Cortex of kidney (tissue), 1 donor: ENCODE measurements at places on chromosomes 4 and X.

DNA sequence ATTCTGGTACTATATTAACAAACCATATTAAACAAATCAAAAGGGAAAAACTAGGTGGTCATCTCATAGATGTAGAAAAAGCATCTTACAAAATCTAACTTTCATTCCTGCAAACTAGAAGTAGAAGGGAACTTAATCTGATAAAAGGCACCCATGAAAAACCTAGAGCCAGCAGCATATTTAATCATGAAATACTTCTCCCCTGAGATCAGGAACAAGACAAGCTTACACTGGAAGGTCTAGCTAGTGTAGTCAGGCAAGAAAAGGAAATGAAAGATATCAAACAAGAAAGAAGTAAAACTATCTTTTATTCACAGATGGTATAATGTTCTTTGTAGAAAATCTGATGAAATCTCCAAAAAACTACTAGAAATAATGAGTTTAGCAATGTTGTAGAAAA, 41.2 kb downstream of the ATP10D start:
- DNase-seq = no peak

- DNase-seq = no peak
Observed at GRCh38 chr4:55255179-55255578, 90.9 kb upstream of the SRD5A3 start.

DNA sequence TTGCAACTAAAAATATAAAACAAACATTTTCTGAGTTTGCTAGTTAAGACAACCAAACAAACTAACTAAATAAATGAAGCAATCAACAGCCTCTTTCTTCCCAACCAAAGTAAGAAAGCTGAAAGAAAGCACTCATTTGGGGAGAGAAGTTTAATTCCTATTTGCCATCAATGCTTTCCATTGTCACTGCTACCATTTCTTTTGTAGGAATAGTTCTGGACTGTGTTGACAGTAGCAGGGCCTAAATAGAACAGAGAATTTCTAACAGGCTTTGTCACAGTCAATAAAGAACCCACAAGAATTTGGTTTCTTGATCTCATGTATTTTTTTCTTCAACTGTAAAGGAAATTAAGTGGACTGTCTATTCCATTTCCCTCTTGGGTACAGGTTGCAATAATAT, 1886.4 kb upstream of the TENM3 start:
- no peak for DNase-seq

DNA sequence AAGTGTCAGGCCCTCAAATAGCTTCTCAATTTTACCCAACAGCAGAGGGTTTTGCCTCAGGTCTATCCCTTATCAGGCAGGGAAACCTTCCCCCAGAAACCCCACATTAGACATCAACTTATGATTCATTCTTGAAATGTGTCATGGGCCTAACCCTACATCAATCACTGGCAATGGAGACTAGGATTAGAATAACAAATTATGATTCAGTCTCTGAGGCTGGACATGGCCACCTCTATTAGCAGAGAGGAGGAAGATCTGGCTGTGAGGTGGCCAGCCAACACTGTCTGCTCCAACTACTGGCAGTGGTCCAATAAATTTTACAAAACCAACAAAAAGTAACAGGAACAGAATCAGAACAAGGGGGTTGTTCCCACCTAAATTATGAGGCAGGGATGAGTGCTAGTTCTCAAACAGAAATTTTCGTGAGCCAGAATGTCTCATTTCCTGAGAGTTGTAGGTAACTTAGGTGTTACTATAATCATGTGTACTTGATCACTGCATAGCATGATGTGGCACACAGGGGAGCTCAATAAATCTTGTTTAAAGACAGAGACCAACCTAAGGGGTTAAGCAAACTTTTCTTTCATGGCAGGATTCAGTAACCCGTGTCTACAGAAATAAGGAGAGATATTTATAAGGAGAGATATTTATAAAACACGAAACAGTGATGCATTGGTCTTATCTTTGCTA, 126.8 kb downstream of the NFKB1 start:
- no peak for DNase-seq

- no peak for DNase-seq
Observed at GRCh38 chr4:73257234-73257633, 1.4 kb downstream of the ANKRD17 start.

GRCh38 chr4:23001478-23001877, 308.7 kb downstream of the GBA3 start:
- no peak for DNase-seq

- no peak for DNase-seq
Observed at GRCh38 chr4:184032091-184032490, 127.0 kb downstream of the STOX2 start.

DNA sequence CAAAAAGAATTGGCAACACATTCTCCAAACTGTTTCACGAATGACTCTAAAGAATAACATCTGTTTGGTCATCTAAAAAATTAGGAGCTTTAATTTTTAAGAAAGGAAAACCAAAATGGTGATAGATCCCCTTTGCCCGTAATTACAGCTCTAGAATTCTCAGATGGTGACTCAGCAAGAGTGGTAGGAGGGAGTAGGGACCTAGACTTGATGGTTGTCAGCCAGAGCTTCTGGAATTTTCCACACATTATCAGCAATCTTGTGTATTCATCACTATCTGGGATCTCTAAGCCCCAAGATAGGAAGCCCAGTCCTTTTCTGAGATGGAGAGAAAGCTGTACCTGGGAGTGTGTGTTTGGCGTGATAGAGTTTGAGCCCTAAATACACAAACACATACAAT, 103.9 kb upstream of the RAB40AL start:
- DNase-seq = no peak

DNA sequence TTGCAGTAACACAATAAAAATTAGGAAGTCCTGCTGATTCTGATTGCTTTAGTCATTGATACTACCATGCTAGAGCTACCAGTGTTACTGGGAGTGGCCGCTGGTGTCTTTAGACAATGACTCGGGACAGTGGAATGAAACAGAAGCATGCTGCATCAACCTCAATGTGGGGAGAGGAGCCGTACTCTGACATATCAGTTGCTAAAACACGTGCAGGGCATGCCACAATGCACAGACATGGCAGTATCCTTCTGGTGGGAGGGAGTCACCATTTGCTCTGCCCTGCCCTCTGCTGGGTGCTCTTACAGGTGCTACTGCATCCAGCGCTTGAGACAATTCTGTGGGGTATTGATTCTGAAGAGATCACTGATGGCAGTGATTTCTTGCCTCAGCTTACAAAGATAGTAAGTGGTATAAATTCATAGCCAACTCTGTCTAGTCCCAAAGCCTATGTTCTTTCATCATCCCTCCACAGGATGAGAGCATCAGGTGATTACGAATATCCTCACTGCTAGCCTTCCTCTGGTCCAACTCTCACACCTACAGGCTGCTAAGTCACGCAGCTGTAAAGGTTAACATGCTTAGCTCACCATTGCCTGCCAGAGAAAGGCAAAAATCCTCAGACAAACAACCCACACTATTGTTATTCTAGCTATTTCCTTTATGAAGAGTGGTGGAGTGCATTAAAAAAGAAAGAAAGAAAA, 43.7 kb downstream of the NSG1 start:
- no peak for DNase-seq

GRCh38 chrX:115642895-115643530, 82.0 kb downstream of the PLS3 start:
- DNase-seq = no peak

GRCh38 chr4:1540601-1541375, 134.5 kb upstream of the NKX1-1 start:
- no peak for DNase-seq

DNA sequence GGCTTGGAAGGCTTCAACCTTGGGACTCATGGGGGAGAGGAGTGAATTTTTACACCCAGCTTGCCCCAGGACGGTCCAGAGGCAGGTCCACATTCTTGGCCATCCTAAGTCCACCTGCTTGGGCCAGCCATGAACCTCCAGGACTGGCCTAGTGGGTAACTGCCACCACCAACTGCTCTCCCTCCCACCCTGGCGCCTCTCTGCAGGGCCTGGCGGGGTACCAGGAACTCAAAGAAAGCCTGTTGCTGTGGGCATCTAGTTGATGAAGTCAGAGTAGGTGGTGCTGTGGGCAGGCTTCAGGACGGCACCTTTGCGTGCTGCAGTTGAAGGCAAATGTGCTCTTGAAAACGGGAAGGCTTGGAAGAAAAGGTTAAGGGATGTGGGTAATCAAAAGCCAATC, 12.0 kb downstream of the BCOR start:
- DNase-seq = no peak

- DNase-seq = no peak
Observed at GRCh38 chrX:23749576-23749975, 6.5 kb upstream of the ACOT9 start.

GRCh38 chr4:151296227-151296626, 19.3 kb downstream of the PRSS48 start:
- DNase-seq = no peak

DNA sequence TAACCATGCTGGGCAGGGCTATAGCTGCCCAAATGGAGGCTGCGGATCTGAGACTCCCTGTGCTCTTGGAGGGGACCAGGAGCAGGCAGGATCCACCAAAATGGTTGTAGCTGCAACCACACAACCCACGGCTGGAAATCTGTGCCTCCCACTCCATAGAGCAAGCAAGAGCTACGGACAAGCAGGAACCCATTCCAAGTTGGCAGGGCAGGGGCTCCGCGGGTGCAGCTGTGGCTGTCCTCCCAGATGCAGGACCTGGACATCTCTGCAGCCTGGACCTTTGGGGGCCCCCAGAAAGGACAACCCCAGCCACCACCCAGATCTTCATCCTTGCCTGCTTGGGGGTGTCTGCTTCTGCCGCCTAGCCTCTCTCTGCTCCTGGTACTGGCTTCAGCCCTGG, 154.1 kb upstream of the TRAM1L1 start:
- DNase-seq = no peak

DNA sequence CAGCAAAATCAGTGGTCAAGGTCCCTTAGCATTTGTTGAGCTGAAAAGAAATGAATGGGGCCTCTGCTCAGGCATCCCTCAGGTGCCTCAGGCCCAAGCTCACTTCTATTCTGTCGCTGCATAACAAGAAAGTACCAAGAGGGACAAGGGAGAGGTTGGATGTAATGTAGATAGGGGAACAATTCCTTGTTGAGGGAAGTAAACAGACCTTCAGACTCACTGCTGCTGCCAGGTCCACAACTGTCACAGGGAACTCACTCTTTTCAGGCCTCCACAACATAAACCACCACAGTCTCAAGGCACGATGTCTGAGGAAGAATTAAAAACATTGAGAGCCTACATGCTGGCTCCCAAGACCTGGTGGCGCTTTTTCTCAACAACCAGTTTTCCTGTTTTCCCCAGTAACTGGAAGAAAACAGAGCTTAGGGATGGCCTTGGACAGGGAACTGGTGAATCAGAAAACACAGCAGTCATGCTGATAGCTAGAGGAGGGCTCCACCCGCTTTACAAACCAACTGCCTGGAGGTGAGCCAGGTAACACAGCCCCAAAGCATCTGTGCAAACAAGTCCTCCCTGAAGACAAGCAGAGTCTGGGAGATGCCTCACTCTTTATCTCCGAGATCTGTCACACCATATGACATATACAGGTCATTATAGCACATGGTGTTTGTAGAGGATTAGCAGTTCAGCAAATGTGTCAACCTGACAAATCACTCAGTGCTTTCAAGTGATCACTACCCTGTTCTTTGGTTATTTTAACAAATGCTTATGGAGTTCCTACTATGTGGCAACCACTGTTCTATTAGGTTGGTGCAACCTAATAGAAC, 14.3 kb upstream of the AWAT1 start:
- no peak for DNase-seq

DNA sequence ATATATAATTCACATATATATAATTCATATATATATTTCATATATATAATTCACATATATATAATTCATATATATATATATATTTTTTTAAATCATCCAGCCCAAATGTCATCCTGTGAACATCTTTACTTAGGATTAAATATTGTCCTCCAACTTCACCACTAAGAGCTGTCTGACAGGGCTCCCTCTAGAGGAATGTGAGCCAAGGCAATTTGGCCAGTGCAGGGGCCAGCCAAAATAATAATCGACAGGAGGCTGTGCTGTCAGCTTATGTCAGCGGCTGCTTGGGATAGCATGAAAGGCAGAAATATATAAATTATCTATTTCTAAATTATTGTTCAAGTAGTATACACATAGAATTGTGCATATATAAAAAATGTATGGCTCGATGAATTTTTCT, 29.5 kb downstream of the EGFL6 start:
- DNase-seq = no peak

GRCh38 chr4:153453402-153453801, 12.8 kb upstream of the TMEM131L start:
- no peak for DNase-seq

DNA sequence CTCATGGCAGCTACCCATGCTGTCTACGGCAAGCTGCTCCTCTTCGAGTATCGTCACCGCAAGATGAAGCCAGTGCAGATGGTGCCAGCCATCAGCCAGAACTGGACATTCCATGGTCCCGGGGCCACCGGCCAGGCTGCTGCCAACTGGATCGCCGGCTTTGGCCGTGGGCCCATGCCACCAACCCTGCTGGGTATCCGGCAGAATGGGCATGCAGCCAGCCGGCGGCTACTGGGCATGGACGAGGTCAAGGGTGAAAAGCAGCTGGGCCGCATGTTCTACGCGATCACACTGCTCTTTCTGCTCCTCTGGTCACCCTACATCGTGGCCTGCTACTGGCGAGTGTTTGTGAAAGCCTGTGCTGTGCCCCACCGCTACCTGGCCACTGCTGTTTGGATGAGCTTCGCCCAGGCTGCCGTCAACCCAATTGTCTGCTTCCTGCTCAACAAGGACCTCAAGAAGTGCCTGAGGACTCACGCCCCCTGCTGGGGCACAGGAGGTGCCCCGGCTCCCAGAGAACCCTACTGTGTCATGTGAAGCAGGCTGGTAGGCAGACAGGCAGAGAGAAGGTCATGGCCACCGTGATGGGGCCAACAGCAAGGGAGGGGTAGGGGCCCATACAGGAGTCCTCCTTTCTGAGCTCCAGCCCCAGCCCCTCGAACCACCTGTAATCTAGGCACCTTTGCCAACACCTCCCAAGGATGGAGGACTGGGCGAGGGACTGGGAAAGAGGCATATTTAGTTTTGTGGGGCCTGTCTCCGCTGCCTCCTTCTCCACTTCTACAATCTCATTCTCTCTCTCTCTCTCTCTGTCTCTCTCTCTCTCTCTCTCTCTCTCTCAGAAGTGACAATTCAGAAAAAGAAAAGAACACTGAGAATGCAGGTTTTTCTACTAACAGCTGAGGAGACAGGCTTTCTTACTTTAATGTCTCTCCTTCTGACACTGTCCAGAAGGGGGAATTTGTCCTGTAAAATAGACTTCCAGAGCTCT, 4.7 kb upstream of the TSPYL2 start:
- DNase-seq = no peak

DNA sequence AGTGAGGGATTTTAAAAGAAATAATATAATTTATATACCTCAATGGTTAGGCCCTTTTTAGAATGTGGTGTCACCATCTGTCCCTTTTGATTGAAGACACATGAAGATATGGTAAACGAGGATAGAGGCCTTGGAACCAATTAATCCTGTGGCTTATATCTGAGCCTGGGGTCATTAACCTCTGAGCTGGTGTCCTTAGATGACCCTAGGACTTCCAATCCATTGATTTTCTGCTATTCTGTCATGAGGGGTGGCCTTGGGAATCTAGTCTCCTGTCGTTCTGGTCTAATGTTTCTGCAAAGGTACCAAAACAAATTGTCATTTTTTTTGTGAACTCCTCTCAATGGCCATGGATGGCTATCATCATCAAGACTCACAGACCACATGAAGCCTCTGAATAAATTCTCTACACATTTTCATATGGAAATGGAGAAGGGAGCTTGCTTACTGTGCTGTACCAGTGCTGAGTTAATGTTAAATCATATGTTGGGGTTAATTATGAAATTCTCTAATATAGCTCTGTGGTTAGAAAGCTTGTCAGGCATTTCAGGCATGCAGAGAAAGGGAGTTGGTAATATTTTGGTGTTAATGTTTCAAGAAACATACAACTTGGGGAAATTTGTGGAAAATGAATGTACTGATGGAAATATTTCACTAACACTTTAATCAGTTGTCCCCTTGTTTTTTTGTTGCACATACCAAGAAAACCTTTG, 204.2 kb upstream of the IL15 start:
- DNase-seq = no peak
